ENCODE measurements at places on chromosomes 16 and 17.

- DNase-seq, result no peak
These were observed 628 bp upstream of the ZNF18 start for GRCh38 chr17:11997972-11998233.

GRCh38 chr17:50465171-50465570, 3.5 kb downstream of the CHAD start:
- DNase-seq, result no peak

DNA sequence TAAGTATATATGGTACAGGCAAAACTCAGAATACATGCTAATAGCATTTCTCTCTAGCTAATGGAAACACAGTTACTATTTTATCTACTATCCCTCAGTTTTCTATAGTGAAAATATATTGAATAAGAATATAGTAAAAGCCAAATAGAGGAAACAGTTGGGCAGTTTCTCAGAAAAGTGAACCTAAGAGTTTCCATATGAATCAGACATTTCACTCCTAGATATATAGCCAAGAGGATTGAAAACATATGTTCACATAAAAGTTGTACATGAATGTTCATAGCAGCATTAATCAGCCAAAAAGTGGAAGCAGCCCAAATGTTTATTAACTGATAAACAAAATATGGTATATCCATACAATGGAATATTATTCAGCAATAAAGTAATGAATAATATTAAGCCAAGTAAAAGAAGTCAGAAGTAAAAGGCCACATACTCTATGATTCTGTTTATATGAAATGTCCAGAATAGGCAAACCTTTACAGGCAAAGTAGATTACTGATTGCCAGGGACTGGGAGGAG, 134.6 kb downstream of the CYB561 start:
- no peak for DNase-seq

DNA sequence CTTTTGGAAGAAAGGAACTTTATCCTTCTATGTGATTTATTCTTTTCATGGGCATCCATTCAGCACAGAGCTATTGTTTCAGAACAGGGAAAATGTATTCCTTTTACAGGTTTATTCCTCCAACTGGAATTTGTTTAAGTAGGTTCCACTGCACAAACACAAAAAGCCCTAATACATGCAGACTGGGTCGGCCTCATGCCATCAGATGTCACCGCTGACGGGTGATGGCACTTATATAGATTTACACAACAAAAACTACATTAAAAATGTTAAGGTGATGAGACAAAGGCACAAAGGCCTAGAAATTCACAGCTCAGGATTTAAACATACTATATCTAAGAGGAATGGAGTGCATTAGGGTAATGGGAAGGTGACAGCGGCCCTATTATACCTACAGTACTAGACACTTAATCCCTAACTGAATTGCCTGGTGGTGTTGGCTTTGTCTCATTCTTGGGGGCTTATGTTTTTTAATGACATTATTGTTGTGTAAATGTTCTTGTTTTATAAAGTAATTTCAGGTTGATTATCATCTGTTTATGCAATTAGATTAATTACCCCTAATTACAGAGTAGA, 276.4 kb upstream of the PSMD7 start:
- DNase-seq, result no peak

GRCh38 chr17:76734080-76734840, 2.9 kb downstream of the SRSF2 start:
- no peak for DNase-seq

- no peak for DNase-seq
These were observed 64.8 kb downstream of the SEC14L1 start for GRCh38 chr17:77205396-77206125.
